Dermis microvascular lymphatic vessel endothelial cell (primary cell): ENCODE measurements at places on chromosomes 11 and 22. TPM values are rescaled to one million over a fixed set of nuclear protein-coding genes. Genes with fewer than 3 reads are reported as not detected.

Gene NLRP6
- total RNA-seq: not detected in 2 replicates

Gene HBG1
- not detected in 2 replicates for total RNA-seq

Gene TEX54
- not detected in 2 replicates for total RNA-seq

Gene CRKL
- total RNA-seq: 33.5 and 40.6 TPM in 2 replicates

Gene HTR3A
- total RNA-seq: not detected in 2 replicates

Gene MS4A1
- under 0.01 TPM in 1 of 2 replicates, not detected in the other for total RNA-seq

Gene KMT5B
- 16.3 and 20.5 TPM in 2 replicates for total RNA-seq

Gene ME3
- total RNA-seq: 25.7 and 29.5 TPM in 2 replicates

Gene CASP5
- total RNA-seq: not detected in 2 replicates

Gene GLYATL1
- total RNA-seq: under 0.01 TPM in 1 of 2 replicates, not detected in the other

Gene OR10G8
- total RNA-seq: not detected in 2 replicates

Gene H19
- 5.5 and 162 TPM in 2 replicates for total RNA-seq

Gene PIH1D2
- 0.51 and 1.2 TPM in 2 replicates for total RNA-seq

Gene ISX
- not detected in 2 replicates for total RNA-seq

Gene OR9G1
- total RNA-seq: not detected in 2 replicates

Gene APOA5
- not detected in 2 replicates for total RNA-seq

Gene TTC28
- total RNA-seq: 11.7 and 17.2 TPM in 2 replicates

Gene SYT13
- total RNA-seq: under 0.01 TPM in 2 replicates

Gene PRRG4
- total RNA-seq: 0.64 and 1.9 TPM in 2 replicates

Gene STIM1
- 15.7 and 26.6 TPM in 2 replicates for total RNA-seq

Gene TOB2
- 11.3 and 17.7 TPM in 2 replicates for total RNA-seq

Gene FAM168A
- total RNA-seq: 8.0 and 10.9 TPM in 2 replicates

Gene TCIRG1
- 40.1 and 65.4 TPM in 2 replicates for total RNA-seq

Gene ASCL3
- not detected in 2 replicates for total RNA-seq

Gene WNT11
- 0.13 TPM in 1 of 2 replicates, not detected in the other for total RNA-seq

Gene PARVG
- under 0.01 and 0.25 TPM in 2 replicates for total RNA-seq

Gene ARAP1
- 73.7 and 88.5 TPM in 2 replicates for total RNA-seq

Gene C1QTNF4
- 0.13 TPM in 1 of 2 replicates, not detected in the other for total RNA-seq

Gene VPREB1
- not detected in 2 replicates for total RNA-seq

Gene FADS2
- total RNA-seq: 57.7 and 114 TPM in 2 replicates

Gene APOL4
- 3.6 and 7.1 TPM in 2 replicates for total RNA-seq

Gene PYGM
- total RNA-seq: 0.13 TPM in 2 replicates

Gene CRELD2
- total RNA-seq: 47.5 and 49.9 TPM in 2 replicates

Gene GSTT2B
- total RNA-seq: 5.4 and 7.0 TPM in 2 replicates

Gene TMPRSS13
- total RNA-seq: not detected in 2 replicates

Gene TRIM48
- total RNA-seq: not detected in 2 replicates

Gene CHST1
- total RNA-seq: 5.4 TPM in 2 replicates

Gene CDC42EP2
- total RNA-seq: 6.4 and 7.8 TPM in 2 replicates

Gene CADM1
- 0.51 and 0.77 TPM in 2 replicates for total RNA-seq
